ENCODE measurements at places on chromosomes 16 and 17.

DNA sequence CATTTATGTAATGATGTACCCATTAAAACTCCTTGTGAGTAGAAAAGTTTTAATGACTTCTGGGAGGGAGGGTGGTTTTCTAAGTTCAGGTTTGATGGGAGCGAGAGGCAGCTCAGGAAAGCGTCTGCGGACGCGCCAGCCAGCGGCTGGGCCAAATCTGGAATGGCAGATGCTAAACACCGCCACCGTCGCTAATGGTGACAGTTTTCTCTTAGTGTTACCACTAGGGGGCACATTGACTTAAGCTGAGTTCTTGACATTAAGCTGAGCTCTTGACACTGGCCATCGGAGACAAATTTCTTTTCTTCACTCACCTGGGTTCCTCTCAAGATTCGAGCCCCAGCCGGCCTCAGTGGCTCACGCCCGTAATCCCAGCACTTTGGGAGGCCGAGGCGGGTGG is 6.7 kb downstream of the TRPV1 start:
- DNase-seq = peak; percentile 13

- peak; percentile 57 for DNase-seq
Observed at GRCh38 chr17:794876-795275, 12.7 kb downstream of the MRM3 start.

DNA sequence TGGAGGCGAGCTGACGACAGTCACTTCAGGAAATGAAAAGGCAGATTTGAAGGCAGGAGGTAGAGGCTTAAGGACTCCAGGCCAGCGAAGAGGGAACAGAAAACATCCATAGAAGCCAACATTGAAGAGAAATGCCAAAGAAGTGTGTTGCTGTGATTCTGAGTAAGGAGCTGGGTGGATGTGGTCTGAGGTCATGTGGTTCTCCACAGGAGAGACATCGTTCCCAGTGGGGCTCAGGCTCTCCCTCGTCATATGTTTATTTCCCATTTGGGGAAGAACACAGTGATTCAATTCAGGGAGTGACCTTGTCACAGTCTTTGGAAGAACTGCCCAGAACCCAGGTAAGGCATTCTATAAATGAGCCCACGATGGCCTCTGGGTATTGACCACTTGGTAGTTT is 6.6 kb upstream of the PMP22 start:
- DNase-seq = peak; percentile 74

DNA sequence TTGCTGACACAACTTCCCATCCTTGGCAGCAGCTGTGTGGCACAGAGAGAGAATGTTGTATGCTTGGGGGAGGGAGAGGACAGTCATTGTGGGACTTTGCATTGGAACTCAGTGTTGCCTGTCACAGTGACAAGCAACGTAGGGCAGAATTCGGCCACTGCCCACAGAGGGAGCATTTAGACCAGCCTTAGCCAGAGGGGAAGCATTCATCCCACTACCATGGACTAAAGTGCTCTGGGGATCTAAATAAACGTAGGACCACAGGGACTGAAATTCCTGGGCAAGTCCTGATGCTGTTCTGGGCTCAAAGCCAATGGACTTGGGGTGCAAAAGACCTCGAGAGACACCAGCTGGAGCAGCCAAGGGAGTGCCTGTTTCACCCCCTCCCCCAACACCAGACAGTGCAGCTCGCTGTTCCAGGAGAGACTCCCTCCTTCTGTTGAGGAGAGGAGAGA is 44.9 kb downstream of the ABCA8 start:
- DNase-seq = no peak

- DNase-seq = no peak
Observed at GRCh38 chr16:46737621-46738214, 10.4 kb downstream of the MYLK3 start.

- DNase-seq = no peak
Observed at GRCh38 chr17:44909681-44910144, 5.6 kb downstream of the GFAP start.

GRCh38 chr16:72946474-72947194 is 101.3 kb downstream of the ZFHX3 start:
- no peak for DNase-seq

GRCh38 chr16:11395008-11395948 is 50.0 kb downstream of the RMI2 start:
- no peak for DNase-seq

DNA sequence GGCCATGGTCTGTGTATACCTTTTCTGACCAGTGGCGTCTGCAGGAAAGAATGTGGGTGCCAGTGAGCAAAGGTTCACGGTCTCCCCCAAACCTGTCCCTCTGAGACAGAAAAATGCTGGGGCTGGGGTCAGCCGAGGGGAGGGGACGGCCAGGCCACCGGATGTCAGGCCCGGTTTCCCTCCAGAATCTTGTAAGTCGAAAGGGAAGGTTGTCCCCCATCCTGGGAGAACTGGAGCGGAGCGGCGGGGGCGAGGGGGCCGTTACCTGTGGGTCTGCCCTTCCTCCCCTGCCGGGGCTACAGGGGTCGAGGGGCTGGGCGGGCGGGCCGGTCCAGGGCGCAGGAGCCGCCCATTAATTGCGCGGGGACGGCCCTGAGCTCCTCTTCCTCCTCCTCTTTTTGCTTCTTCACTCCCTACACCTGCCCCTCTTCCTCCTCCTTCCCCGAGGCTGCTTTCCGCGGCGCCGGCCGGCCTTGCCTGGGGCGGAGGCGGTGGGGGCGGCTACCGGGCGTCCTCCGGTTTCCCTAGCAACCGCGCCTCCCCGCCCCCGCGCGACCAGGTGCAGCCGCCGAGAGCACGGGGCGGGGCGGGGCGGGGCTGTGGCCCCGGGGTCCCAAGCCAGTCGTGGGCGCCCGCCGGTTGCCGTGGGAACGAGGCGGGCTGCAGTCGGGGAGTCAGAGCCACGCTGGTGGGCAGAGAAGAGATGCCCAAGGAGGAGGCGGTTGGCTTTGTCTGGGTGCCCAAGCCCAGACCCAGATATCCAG is at the start of gene MARCHF10:
MARCHF10 (minus strand) TSS at position 503 of the 764 bp plus-strand sequence. CDS start 6,579 bp downstream, outside the sequence.
- no peak for DNase-seq

DNA sequence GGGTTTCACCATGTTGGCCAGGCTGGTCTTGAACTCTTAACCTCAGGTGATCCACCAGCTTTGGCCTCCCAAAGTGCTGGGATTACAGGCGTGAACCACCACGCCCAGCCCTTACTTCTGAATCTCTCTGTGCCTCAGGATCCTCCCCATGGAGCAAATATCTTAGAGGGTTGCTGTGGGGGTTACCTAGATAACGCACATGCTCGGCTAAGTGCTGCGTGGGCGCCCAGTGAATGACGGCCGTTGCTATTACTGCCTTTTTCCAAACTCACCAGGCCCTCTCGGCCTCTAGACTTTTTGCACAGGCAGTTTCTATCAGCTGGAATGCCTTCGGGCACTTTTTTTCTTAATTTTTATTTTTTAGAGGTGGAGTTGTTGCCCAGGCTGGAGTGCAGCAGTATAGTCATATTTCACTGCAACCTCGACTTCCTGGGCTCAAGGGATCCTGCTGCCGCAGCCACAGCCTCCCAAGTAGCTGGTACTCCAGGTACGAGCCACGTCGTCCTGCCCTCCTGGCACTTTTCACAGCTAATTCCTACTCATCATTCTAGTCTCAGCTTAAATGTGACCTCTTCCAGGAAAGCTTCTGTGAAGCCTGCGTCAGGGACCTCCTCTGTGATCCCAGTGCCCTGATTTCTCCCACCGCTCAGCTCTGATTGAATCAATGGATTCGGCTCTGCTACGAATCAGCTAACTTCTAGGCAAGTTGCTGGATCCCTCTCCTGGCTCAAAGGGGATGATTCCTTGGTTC is 8.6 kb downstream of the CCDC102A start:
- DNase-seq = no peak

GRCh38 chr17:31583772-31584356 is 192.4 kb downstream of the RAB11FIP4 start:
- no peak for DNase-seq

- DNase-seq = peak; percentile 83
Observed at GRCh38 chr16:58487566-58488351, 12.2 kb upstream of the NDRG4 start.

DNA sequence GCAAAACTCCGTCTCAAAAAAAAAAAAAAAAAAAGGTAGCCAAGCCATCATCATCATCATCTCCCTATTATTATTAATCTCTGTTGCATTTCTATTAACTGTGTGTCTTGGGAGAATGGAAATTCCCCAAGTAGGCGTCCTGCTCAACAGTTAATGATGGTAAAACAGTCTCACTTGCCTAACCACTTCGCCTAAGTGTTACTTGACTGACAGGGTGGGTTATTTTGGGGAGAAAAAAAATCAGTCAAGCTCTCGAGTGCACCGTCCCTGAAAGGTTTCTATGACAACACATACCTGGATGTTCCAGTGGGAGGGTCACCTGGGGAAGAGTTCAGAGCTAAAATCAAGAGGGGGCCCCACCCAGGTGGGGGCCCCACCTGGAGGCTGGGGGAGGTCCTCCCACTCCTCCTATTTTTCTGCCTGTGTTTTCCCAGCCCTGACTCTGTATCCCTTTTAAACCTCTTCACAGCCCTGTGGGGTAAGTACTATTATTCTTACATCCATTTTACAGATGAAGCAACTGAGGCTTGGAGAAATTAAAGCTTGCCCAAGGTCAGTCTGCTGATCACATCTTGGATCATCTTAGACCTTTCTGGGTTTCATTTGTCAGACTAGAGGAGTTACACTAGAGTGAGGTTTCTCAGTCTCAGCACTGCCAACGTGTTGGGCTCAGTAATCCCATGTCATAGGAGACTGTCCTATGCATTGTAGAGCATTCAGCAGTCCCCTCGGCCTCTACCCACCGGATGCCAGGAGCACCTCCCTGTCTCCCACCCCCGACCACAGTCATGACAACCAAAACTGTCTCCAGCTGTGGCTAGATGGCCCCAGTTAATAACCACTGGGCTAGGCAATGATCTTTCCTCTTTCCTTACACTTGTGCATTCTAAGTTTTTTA is 11.0 kb upstream of the ABAT start:
- no peak for DNase-seq

GRCh38 chr17:3740611-3741073 is 16.9 kb downstream of the HASPIN start:
- DNase-seq = peak; percentile 78

- DNase-seq = no peak
Observed at GRCh38 chr17:19386974-19387920, at the start of gene MFAP4. Gene MFAP4, minus strand, starts transcription at chr17:19387190. Its CDS starts 35 bp downstream, at chr17:19387155.

GRCh38 chr17:74898376-74898946 is 5.0 kb upstream of the FADS6 start:
- no peak for DNase-seq
